ENCODE measurements at places on chromosomes 5 and 9. TPM values are rescaled to one million over a fixed set of nuclear protein-coding genes. Genes with fewer than 3 reads are reported as not detected.

DNA sequence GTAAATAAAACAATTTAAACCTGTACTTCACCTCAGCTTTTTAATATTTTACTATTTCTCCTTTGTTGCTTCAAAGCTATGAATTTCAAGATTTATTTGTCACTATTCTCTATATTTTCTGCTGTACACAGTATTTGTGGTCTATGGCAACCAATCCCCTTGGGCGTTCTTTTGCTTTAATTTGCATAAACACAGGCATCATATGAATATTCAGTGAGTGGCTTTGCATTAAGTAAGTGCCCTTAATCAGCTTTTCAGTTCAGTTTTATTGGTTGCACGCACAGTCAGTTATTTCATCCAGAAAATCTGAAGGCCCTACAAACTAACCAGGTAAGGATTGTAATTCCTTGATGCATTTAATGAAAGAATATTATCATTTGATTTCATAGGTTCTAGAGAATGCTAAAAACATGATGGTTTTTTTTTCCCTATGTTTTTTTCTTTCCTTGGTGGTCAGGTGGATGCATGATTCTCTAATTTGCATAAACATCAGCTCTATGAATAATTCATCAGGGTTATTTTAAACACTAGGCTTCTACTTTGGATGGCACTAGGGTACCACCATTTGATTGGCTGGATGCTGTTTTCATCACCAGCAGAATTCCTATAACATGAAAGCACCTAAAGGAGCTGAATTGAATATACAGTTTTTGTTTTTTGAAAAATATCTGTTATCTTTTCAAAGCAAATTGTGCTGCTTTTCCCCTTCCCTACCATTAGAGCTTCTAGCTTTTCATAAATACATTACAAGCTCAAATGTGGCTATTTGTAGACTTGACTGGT, 249.2 kb upstream of the CCNH start:
- H3K4me3 ChIP-seq: no peak overlapping the region
- no peaks in the 10 kb centered on the region for H3K36me3 ChIP-seq
- H3K4me1 ChIP-seq: no peaks in the 10 kb centered on the region
- H3K27ac ChIP-seq: no peak overlapping the region
- no peaks in the 10 kb centered on the region for H3K27me3 ChIP-seq

DNA sequence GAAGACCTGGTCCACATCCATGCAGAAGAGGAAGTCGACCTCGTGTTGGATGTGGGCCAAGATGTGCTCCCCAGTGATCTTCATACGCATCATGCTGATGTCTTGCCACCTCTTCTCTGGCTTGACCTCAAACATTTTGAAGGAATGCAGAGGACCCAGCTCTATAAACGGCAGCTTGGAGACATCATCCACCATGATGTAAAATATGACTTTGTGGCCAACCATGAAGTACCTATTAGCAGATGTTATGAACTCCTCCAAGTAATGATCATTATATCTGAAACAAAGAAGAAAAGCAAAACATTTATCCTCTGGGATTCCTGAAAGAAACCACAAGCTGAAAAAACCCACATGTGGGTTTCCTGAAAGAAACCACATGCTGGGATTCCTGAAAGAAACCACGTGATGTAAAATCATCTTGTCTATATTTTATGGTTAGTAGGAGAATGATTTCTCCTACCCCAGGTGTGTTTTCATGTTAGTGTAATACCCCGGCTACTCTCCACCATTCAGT, 52.3 kb downstream of the GGTA1 start:
- H3K4me1 ChIP-seq: peaks cover 19% of the 10 kb centered on the region
- no peak for DNase-seq
- no peaks in the 10 kb centered on the region for H3K36me3 ChIP-seq
- H3K27ac ChIP-seq: no peak overlapping the region

The CTNND2 gene
- not detected for total RNA-seq

GRCh38 chr9:123631862-123632261, 275.9 kb downstream of the CRB2 start:
- DNase-seq: no peak
- no peak overlapping the region for H3K27ac ChIP-seq
- H3K36me3 ChIP-seq: peaks cover 13% of the 10 kb centered on the region
- H3K4me3 ChIP-seq: no peak overlapping the region

- H3K4me3 ChIP-seq: no peak overlapping the region
- H3K4me1 ChIP-seq: peaks cover 8% of the 10 kb centered on the region
- H3K27ac ChIP-seq: no peak overlapping the region
- no peak for DNase-seq
- no peaks in the 10 kb centered on the region for H3K27me3 ChIP-seq
Observed at GRCh38 chr5:132473019-132473531, 17.5 kb downstream of the IRF1 start.

GRCh38 chr9:87088621-87089365, 141.5 kb upstream of the GAS1 start:
- no peaks in the 10 kb centered on the region for H3K27me3 ChIP-seq
- H3K4me3 ChIP-seq: no peak overlapping the region
- H3K4me1 ChIP-seq: peaks cover 6% of the 10 kb centered on the region
- H3K36me3 ChIP-seq: no peaks in the 10 kb centered on the region
- H3K27ac ChIP-seq: no peak overlapping the region

The UBTD2 gene
- 17.8 TPM for total RNA-seq

DNA sequence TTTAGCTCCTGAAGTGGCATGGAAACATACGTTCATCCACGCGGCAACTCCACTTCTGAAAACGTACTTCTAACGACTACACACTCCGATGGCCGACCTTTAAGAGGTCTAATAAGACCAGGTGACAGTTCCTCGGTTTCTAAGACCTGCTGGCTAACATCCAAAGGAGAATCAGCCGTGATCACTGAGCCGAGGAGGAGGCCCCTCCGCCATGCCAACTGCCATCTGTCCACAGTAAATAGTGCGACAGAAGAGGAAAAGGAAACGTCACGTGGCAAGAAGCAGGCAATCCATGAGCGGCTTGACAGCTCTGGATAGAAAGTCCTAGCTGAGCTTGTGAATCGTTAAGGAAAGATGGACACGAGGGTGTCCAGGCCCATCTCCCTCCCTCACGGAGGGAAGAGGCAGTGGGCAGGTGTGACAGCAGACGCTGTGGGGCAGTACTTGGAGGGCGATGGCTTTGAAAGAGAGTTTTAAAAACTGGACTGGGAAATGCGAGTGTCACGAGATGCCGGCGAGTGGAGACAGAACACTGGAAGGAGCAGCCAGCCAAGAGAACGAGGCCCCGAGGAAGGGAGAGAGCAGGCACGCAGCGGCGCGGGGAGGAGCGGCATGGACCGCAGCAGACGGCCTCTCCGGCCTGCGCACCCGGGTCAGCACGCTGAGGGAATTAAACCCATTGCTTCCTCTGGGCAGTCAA, 66.7 kb upstream of the TBC1D9B start:
- no peak overlapping the region for H3K4me3 ChIP-seq
- no peaks in the 10 kb centered on the region for H3K4me1 ChIP-seq
- peaks cover 23% of the 10 kb centered on the region for H3K36me3 ChIP-seq
- H3K27ac ChIP-seq: no peak overlapping the region
- H3K27me3 ChIP-seq: no peaks in the 10 kb centered on the region
- DNase-seq: no peak
